Tracheal epithelial cell (primary cell): ENCODE measurements at places on chromosomes 13 and 19. TPM values are rescaled to one million over a fixed set of nuclear protein-coding genes. Genes with fewer than 3 reads are reported as not detected.

The DDX49 gene
- 59.9 and 61.7 TPM in 2 replicates for total RNA-seq

The GIPR gene
- total RNA-seq = 0.43 and 0.96 TPM in 2 replicates

The CBLC gene
- total RNA-seq = 132 and 185 TPM in 2 replicates

The IGFL2 gene
- 0.48 and 0.85 TPM in 2 replicates for total RNA-seq

The LYPD4 gene
- not detected in 2 replicates for total RNA-seq

The SMIM44 gene
- total RNA-seq = 0.72 TPM in 1 of 2 replicates, not detected in the other

The RPS16 gene
- total RNA-seq = 72.5 and 139 TPM in 2 replicates

The SULT2A1 gene
- total RNA-seq = not detected in 2 replicates

The CGB7 gene
- 0.85 and 0.96 TPM in 2 replicates for total RNA-seq

The MEGF8 gene
- total RNA-seq = 14.5 and 15.1 TPM in 2 replicates

The C19orf73 gene
- total RNA-seq = 0.48 and 2.8 TPM in 2 replicates

The CACNA1A gene
- under 0.01 TPM in 1 of 2 replicates, not detected in the other for total RNA-seq

The KISS1R gene
- 0.43 TPM in 1 of 2 replicates, not detected in the other for total RNA-seq

The ZNF700 gene
- 8.2 and 8.5 TPM in 2 replicates for total RNA-seq

The ING1 gene
- total RNA-seq = 6.2 and 8.4 TPM in 2 replicates

The ZNF296 gene
- 0.48 and 0.64 TPM in 2 replicates for total RNA-seq

The PEX11G gene
- total RNA-seq = 2.4 and 2.6 TPM in 2 replicates

The ZNF575 gene
- total RNA-seq = not detected in 2 replicates

The LIPE gene
- total RNA-seq = 4.1 and 12.8 TPM in 2 replicates

The UQCRFS1 gene
- 40.9 and 41.9 TPM in 2 replicates for total RNA-seq

The DOCK6 gene
- total RNA-seq = 16.4 and 16.6 TPM in 2 replicates

The DNAJB1 gene
- 77.4 and 100 TPM in 2 replicates for total RNA-seq

The KIR2DL3 gene
- total RNA-seq = not detected in 2 replicates

The TMEM145 gene
- not detected in 2 replicates for total RNA-seq

The PCDH17 gene
- not detected in 2 replicates for total RNA-seq

The TYROBP gene
- total RNA-seq = not detected in 2 replicates

The MLLT1 gene
- total RNA-seq = 3.6 and 4.0 TPM in 2 replicates

The R3HDM4 gene
- 45.4 and 52.8 TPM in 2 replicates for total RNA-seq

The IZUMO2 gene
- total RNA-seq = not detected in 2 replicates

The HSH2D gene
- total RNA-seq = 0.43 and 0.96 TPM in 2 replicates

The FFAR1 gene
- under 0.01 TPM in 1 of 2 replicates, not detected in the other for total RNA-seq

The ELSPBP1 gene
- not detected in 2 replicates for total RNA-seq

The EEF1AKMT1 gene
- total RNA-seq = 4.3 and 5.3 TPM in 2 replicates

The PGLYRP2 gene
- total RNA-seq = not detected in 2 replicates

The NCCRP1 gene
- 4.8 and 9.4 TPM in 2 replicates for total RNA-seq

The SNRPA gene
- total RNA-seq = 15.9 and 18.3 TPM in 2 replicates

The C19orf81 gene
- 0.72 TPM in 1 of 2 replicates, not detected in the other for total RNA-seq
